ENCODE measurements at places on chromosomes 5 and 9. TPM values are rescaled to one million over a fixed set of nuclear protein-coding genes. Genes with fewer than 3 reads are reported as not detected.

Gene PRELID2
- 28.4 TPM for total RNA-seq

Gene DNM1
- total RNA-seq, result 2.2 TPM

Gene PCDHB12
- total RNA-seq, result 6.2 TPM

Gene ARSI
- total RNA-seq, result 0.21 TPM

Gene FLT4
- total RNA-seq, result not detected

Gene STPG3
- total RNA-seq, result not detected

Gene HAPLN1
- 1.2 TPM for total RNA-seq

Gene TNFSF15
- not detected for total RNA-seq

Gene SMIM32
- not detected for total RNA-seq

Gene TMEM171
- 4.5 TPM for total RNA-seq

Gene SLC27A6
- 3.2 TPM for total RNA-seq

Gene JAKMIP2
- 0.79 TPM for total RNA-seq

Gene SIGMAR1
- total RNA-seq, result 38.6 TPM

Gene KIF4B
- not detected for total RNA-seq

Gene DND1
- total RNA-seq, result 0.16 TPM

GRCh38 chr5:170791325-170791954, 7.9 kb downstream of the GABRP start:
- H3K4me3 ChIP-seq, result no peak overlapping the region
- 0 out of 2 replicates have a peak, but pooled peaks cover 4% of the 10 kb centered on the region for H3K27me3 ChIP-seq
- no peaks in the 10 kb centered on the region for H3K36me3 ChIP-seq
- no peak overlapping the region for H3K27ac ChIP-seq

- no peaks in the 10 kb centered on the region for H3K4me1 ChIP-seq
- DNase-seq, result no peak
- H3K36me3 ChIP-seq, result no peaks in the 10 kb centered on the region
- H3K4me3 ChIP-seq, result no peak overlapping the region
- H3K27me3 ChIP-seq, result no peaks in the 10 kb centered on the region
- H3K27ac ChIP-seq, result no peak overlapping the region
Measured at GRCh38 chr5:64451551-64451950, 54.3 kb upstream of the RGS7BP start.

DNA sequence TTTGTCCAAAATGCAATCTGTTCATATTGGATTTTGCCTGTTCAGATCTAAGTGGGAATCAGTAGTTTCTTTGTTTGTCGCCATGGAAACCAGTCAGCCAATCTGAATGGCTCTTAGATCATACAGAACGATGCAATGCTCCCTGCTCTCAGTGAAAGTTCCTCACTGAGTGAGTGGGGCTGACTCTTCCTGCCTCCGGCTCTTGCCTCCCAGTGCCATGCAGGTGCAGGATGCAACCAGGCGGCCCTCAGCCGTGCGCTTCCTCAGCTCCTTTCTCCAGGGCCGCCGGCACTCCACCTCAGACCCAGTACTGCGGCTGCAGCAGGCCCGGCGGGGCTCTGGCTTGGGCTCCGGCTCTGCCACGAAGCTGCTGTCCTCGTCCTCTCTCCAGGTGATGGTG, at the start of gene PTPDC1:
Gene PTPDC1 (plus strand): TSS at position 151 of the 400 bp plus-strand sequence. CDS start 67 bp downstream, at position 218.
- H3K4me1 ChIP-seq, result no peaks in the 10 kb centered on the region
- no peak within 1 kb of the TSS for H3K27ac ChIP-seq
- 0 out of 2 replicates have a peak, but pooled peaks cover 5% of the 10 kb centered on the region for H3K36me3 ChIP-seq
- no peaks in the 10 kb centered on the region for H3K27me3 ChIP-seq
- no peak within 1 kb of the TSS for H3K4me3 ChIP-seq

- DNase-seq, result no peak
- H3K27ac ChIP-seq, result peak overlapping the region; percentile 7
- H3K4me1 ChIP-seq, result peaks cover 53% of the 10 kb centered on the region
Measured at GRCh38 chr5:73376618-73377170, 71.9 kb downstream of the FOXD1 start.

DNA sequence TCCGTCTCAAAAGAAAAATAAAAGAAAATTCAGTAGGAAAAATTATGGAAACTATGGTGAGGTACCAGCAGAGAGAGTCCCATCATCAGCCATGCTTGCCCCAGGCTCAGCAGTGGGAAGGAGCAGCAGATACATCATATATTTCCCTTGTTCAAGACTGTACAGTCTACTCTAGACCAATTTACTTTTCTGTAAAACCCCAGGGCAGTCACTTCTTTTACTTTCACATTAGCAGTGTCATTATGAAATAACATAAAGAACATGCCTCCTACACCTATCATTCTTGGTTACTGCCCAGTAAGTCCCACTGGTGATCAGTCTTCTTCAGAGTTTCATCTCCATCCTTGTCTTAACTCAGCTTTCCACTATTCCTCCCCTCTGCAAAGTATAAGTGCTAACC, 1145.0 kb downstream of the MAT2B start:
- H3K4me3 ChIP-seq, result no peak overlapping the region
- H3K36me3 ChIP-seq, result no peaks in the 10 kb centered on the region
- H3K27ac ChIP-seq, result no peak overlapping the region

- no peaks in the 10 kb centered on the region for H3K36me3 ChIP-seq
- no peak for DNase-seq
- peaks cover 4% of the 10 kb centered on the region for H3K4me1 ChIP-seq
- no peak overlapping the region for H3K4me3 ChIP-seq
- no peak overlapping the region for H3K27ac ChIP-seq
Measured at GRCh38 chr9:94042516-94043360, 41.5 kb upstream of the PTPDC1 start.

GRCh38 chr9:15293804-15294316, 13.2 kb downstream of the TTC39B start:
- H3K27ac ChIP-seq, result no peak overlapping the region
- H3K27me3 ChIP-seq, result no peaks in the 10 kb centered on the region
- H3K36me3 ChIP-seq, result no peaks in the 10 kb centered on the region
- DNase-seq, result no peak
- no peak overlapping the region for H3K4me3 ChIP-seq
- peaks cover 18% of the 10 kb centered on the region for H3K4me1 ChIP-seq

GRCh38 chr9:100549048-100549447, 28.8 kb upstream of the CAVIN4 start:
- no peak for DNase-seq
- H3K36me3 ChIP-seq, result peaks cover 2% of the 10 kb centered on the region
- no peaks in the 10 kb centered on the region for H3K27me3 ChIP-seq
- no peak overlapping the region for H3K4me3 ChIP-seq
- no peaks in the 10 kb centered on the region for H3K4me1 ChIP-seq
- H3K27ac ChIP-seq, result no peak overlapping the region

GRCh38 chr5:139341187-139341688, 416 bp upstream of the PAIP2 start:
- no peak for DNase-seq
- peaks cover 14% of the 10 kb centered on the region for H3K36me3 ChIP-seq
- peak overlapping the region; percentile 77 for H3K4me3 ChIP-seq
- no peaks in the 10 kb centered on the region for H3K27me3 ChIP-seq

GRCh38 chr5:68011801-68012200, 203.8 kb upstream of the PIK3R1 start:
- no peak overlapping the region for H3K27ac ChIP-seq
- no peaks in the 10 kb centered on the region for H3K27me3 ChIP-seq
- no peak for DNase-seq
- no peaks in the 10 kb centered on the region for H3K4me1 ChIP-seq

GRCh38 chr5:53403758-53404157, 76.7 kb upstream of the FST start:
- peak overlapping the region; percentile 79 for H3K27ac ChIP-seq
- no peaks in the 10 kb centered on the region for H3K27me3 ChIP-seq
- DNase-seq, result peak; percentile 42
- no peaks in the 10 kb centered on the region for H3K36me3 ChIP-seq

GRCh38 chr9:21412107-21412506, 3.2 kb downstream of the IFNA8 start:
- H3K27ac ChIP-seq, result no peak overlapping the region
- no peaks in the 10 kb centered on the region for H3K36me3 ChIP-seq
- H3K27me3 ChIP-seq, result no peaks in the 10 kb centered on the region
- H3K4me3 ChIP-seq, result no peak overlapping the region
- H3K4me1 ChIP-seq, result no peaks in the 10 kb centered on the region

GRCh38 chr9:85971731-85972130, 30.8 kb downstream of the NAA35 start:
- no peak overlapping the region for H3K4me3 ChIP-seq
- peaks cover 35% of the 10 kb centered on the region for H3K36me3 ChIP-seq

- H3K27me3 ChIP-seq, result no peaks in the 10 kb centered on the region
- H3K4me1 ChIP-seq, result no peaks in the 10 kb centered on the region
- DNase-seq, result no peak
- no peak overlapping the region for H3K4me3 ChIP-seq
- no peak overlapping the region for H3K27ac ChIP-seq
- no peaks in the 10 kb centered on the region for H3K36me3 ChIP-seq
Measured at GRCh38 chr9:79120941-79121340, 450.8 kb upstream of the TLE4 start.

DNA sequence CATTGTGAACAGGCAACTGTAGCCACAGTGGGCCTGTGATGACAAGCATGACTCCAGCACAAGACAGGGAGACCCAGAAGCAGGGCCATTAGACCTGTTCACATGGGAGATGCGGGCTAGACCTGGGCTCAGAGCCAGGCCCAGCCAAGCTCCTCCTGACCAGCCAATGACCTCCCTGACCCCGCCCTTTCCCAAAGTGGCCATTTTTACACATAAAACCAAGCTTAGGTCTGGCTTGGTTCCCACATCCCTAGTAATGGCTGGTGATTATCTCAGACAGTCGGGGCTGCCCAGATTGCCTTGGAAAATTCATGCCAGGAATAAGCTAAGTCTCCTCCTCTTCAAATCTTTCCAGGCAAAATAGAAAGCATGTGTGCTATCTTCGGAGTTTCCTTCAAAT, 94.1 kb downstream of the FRMD3 start:
- H3K27ac ChIP-seq, result no peak overlapping the region
- peaks cover 28% of the 10 kb centered on the region for H3K4me1 ChIP-seq
- DNase-seq, result no peak

DNA sequence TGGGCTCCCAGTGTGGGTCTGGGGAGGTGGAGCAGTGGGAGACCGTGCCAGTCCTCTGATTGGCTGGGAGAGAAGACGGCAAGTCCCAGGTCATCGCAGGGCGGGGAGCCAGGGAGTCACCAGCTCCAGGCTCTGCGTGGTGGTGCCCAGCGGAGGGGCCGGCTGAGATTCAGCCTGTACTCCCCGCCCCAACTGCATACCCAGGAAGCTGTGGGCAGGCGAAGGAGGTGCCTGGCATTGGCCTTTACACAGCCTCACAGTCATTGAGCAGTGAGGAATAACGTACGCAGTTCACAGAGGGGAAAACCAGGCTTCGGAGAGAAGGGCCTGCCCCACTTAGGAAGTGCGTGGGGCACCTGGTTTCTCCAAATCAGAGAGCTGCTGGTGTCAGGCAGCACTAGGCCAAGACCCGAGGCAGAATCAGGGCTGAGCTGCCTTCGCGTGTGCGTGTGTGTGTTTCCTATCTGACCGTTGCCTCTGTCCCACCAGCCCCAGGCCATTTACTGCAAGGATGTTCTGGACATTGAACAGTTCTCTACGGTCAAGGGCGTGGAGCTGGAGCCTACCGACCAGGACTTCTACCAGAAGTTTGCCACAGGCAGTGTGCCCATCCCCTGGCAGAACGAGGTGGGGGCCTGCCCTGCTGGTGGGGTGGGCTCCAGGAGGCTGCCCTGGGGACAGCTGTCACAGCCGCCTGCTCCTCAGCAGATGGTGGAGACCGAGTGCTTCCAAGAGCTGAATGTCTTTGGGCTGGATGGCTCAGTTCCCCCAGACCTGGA, 6.2 kb upstream of the PRR7 start:
- peaks cover 73% of the 10 kb centered on the region for H3K36me3 ChIP-seq
- H3K4me1 ChIP-seq, result no peaks in the 10 kb centered on the region
- H3K27ac ChIP-seq, result no peak overlapping the region
- 0 out of 2 replicates have a peak, but pooled peaks cover 3% of the 10 kb centered on the region for H3K27me3 ChIP-seq
- no peak overlapping the region for H3K4me3 ChIP-seq

- no peaks in the 10 kb centered on the region for H3K27me3 ChIP-seq
- H3K27ac ChIP-seq, result no peak overlapping the region
- H3K4me1 ChIP-seq, result no peaks in the 10 kb centered on the region
Measured at GRCh38 chr5:31581498-31582099, 49.5 kb downstream of the C5orf22 start.

All from SJSA1 (cell line).